ENCODE measurements at places on chromosomes 11 and 22.

- no peak for DNase-seq
Measured at GRCh38 chr11:114308689-114309089, 12.5 kb downstream of the NNMT start.

DNA sequence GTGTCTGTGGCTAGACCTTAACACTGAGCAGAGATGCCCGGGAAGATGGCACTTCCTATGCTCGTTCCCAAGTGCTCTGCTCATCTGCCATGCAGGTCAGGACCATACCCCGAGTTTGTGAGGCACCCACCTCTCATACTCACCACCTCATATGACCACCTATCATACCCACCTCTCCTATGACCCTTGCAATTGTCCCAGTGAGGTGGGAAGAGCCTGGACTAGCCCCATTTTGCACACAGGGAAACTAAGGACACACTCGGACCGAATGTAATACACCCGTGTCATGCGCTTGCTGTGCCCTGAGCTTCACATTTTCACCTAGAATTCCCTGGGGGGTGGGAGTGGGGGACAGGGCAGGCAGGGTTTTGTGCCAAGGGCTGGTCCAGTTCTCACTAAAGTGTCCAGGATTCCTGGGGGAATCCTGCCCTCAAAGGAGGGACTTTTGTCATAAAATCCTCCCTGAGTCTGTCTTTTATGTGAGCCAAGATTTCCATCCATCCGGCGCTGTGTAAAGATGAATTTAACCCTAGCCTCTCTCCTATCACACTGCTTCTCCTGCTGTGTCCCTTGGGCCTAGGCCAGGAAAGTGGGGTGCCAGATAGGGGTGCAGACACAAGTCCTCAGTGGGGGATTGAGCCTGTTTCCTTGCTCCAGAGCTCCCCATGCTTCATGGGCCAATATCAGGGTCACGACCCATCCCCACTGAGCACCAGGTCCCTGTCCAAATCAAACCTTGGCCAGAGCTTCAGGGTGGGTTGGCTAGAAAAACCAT lies 20.0 kb downstream of the TPBGL start:
- DNase-seq, result no peak

DNA sequence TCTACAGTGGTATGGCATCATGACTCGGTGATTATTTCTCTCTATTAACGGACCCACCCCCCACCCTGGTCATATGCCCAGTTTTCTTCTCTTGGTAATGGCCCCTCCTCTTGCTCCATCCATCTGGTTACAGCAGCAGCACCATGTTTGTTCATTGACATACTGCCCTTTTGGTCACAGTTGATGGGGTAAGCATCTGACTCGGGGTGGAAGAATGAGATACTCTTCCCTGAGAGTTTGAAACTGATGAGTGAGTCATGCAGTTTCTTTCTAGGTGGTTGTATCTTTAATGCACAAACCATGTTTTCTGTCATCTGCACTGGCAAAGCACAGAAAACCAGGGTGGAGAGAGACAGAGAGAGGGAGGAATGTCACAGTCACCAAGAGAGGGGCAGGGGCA lies 126.0 kb downstream of the SYN3 start:
- no peak for DNase-seq

DNA sequence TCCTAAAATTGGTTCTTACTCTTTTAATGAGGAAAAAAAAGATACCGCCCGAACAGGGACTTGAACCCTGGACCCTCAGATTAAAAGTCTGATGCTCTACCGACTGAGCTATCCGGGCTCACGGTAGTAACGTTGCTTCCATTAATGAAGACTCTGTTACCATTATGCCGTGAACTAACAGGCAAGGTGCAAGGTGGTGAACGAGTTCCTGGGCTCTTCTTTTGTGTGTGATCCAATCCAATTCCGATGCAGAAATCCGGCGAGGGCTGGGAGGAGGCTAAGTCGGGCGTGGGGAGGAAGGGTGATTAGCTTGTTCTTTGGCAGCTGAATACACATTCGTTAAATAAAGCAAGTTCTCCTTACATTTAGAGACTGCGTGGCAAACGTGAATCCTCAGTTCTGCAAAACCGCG lies 49.0 kb downstream of the OR4D9 start:
- DNase-seq, result peak; percentile 77

GRCh38 chr22:25553131-25553530 lies 11.3 kb upstream of the GRK3 start:
- no peak for DNase-seq

DNA sequence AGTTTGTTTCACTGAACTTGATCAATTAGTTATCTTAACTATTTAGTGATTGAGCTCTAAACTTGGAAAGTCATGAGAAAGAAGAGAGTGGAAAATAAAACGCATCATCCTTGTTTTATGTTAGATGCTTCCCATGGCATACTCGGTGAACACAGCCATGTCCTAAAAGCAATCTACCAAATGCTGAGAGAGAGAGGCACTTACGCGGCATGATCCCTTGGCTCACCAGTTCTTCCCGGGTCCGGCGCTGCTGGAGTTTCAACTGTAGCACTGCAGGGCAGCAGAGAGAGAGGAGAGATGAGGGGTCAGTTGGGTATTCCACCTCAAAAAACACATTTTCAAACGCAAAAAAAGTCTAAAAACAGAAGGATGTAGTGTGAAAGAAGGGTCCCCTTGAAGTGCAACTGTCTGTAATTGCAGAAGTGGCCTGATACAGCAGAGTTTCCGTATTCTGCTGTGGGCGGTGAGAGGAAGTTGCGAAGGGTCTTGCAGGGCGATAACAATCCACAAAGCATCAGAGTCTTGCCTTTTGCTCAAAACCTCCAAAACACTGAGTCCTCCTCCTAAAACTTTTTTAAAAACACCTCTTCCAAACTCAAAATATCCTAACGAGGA lies 92.7 kb downstream of the SGSM3 start:
- peak; percentile 12 for DNase-seq

Data from activated T-cell treated with anti-CD3 and anti-CD28 coated beads for 4 hours (primary cell).